ENCODE measurements at places on chromosomes 5 and 9.

- peak; percentile 90 for DNase-seq
These were observed 103.5 kb downstream of the NDUFAF2 start for GRCh38 chr5:61048534-61048933.

DNA sequence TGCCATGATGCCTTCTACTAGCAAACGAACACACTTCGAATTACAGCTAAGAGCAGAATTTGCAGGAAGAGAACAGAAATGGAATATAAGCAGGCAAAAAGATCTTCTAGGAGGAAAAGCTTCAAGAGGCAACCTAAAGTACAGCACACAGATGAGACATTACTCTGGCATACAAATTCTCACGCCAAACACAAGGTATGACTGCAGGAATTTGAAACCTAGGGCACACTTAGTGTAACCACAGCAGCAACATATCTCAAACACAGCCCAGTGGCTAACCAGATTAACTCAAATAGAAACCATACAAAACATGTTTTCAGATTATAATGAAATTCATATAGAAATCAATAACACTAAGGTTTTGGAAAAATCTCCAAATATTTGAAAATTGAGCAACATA is 481.0 kb upstream of the RGMB start:
- peak; percentile 11 for DNase-seq

GRCh38 chr9:122065923-122066629 is 27.0 kb downstream of the TTLL11 start:
- DNase-seq: no peak

- DNase-seq: no peak
These were observed 87.8 kb upstream of the PHYKPL start for GRCh38 chr5:178320281-178320855.

DNA sequence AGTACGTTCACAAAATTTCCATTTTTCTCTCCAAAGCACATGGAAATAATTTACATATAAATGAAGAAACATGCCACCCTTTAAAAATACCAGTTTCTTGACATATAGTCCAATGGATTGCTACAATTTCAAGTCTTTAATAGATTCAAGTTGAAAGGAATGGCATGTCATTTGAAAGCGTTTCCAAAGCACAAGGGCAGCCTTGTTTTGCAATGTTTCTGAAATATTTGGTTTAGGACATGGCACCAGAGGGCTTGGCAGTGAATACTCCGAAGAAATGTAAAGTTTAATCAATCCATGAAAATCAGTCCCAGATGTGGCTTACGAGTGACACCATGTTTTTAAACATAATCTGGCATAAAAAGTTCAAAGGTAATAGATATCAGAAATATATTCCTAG is 333.7 kb downstream of the PDE4D start:
- no peak for DNase-seq

GRCh38 chr5:42949348-42950115 is 90.6 kb downstream of the ANXA2R start:
- peak; percentile 89 for DNase-seq

GRCh38 chr5:107092695-107093094 is 578.0 kb downstream of the EFNA5 start:
- DNase-seq: no peak

GRCh38 chr5:141780240-141780951 is 97.8 kb downstream of the PCDH1 start:
- no peak for DNase-seq

DNA sequence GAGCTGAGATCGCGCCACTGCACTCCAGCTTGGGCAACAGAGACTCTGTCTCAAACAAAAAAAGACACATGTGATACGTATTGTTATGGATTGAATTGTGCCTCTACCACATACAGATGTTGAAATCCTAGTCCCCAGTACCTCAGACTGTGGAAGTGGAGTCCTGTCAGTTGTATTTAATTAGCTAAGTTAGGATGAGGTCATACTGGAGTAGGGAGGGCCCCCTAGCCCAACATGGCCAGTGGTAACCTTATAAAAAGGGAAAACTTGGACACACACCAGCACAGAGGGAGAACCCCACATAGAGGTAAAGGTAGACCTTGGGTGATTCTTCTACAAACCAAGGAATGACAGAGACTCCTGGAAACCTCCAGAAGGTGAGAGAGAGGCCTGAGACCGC is 119.8 kb downstream of the GADD45G start:
- DNase-seq: no peak

DNA sequence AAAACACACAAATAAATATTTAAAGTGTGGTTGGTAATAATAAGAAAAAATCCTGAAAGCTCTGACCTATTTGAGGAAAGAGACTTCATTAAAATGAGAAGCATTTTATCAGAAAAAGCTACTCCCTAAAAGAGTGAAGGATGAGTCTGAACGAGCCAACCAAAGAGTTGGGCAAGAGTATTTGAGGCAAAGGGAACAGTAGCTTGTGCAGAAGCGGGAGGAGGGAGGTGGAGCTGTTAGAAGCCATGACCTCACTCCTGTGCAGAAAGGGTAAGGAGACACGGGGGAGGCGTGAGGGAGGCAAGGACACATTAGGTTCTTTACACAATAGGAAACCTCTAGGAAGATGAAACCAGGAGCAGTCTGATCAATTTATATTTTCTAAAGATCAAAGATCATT is 29.4 kb downstream of the SH3RF2 start:
- DNase-seq: no peak

DNA sequence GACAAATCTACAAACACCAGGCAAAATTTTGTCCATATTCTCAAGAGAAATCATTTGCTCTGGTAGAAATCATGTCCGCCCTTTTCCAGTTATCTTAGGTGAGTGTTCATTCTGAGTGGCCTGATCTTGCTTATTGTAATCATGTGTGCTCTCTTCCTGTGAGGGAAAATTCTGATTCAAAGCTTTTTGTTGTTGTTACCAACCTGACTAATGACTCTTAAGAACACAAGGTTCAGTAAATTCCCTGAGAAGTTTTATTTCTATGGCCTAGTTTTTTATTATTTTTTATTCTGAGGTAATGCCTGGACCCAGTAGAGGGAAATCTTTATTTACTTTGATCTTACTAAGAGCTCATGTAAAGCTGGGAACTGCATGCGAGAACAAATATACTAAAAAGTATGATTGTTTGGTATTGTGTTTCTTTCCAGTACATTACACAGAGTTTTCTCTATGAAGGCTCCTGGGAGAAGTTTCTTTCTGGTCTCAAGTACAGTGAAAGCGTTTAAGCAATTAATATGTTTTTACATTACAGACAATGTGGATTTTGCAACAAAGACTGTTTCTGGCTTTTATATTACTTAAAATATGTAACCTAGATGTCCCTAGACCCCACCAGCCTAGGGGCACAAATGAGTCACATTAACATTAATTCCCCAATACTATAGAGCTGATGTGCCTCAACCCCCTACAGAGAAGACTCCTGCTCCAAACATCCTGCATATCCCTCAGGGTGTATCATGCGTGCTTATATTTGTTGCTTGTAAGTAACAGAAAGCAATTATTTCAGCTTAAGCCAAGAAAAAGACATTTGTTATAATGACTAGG is 138.1 kb downstream of the TMEM167A start:
- no peak for DNase-seq

DNA sequence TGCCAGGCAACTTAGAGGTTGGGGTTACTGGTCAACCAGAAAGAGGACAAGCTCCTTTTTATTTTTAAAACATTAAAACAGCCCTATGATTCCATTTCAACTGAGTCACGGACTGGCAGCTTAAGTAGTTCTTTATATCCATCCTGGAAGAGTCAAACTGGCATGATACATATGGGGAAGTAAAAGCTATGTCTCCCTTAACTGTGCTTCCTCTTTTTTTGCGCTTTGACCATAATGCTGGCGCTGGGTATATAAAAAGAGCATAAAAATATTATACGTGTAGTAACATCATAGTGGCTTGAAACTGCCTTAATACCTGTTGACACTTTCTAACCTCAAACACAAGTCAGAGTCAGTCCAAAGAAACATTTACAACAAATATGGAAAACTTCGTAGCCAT is 274.4 kb downstream of the CSNK1G3 start:
- DNase-seq: no peak

GRCh38 chr5:178994580-178995340 is at the start of gene GRM6:
GRM6 (minus strand) TSS chr5:178995320; CDS start chr5:178994944, 376 bp downstream.
- peak; percentile 7 for DNase-seq

DNA sequence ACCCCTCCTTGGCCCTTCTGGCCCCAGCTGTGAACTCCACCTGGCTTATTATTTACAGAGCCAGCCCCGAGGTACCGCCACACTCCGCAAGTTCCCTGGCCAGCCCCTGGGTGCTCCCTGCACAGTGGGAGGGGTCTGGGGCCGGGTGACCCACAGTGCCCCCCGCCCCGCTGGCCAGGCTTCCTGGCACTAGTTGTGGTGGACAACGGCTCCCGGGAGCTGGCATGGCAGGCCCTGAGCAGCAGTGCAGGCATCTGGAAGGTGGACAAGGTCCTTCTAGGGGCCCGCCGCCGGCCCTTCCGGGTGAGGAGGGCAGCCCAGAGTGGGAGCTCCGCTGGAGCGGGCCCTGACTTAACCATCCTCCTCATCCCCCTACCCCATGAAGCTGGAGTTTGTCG is 3.9 kb downstream of the MAMDC4 start:
- DNase-seq: no peak

- DNase-seq: no peak
These were observed 36.3 kb upstream of the TMEM250 start for GRCh38 chr9:136154943-136155342.

GRCh38 chr5:100790170-100790665 is 112.9 kb downstream of the ST8SIA4 start:
- DNase-seq: no peak

GRCh38 chr9:27749838-27750237 is 176.6 kb upstream of the C9orf72 start:
- no peak for DNase-seq

DNA sequence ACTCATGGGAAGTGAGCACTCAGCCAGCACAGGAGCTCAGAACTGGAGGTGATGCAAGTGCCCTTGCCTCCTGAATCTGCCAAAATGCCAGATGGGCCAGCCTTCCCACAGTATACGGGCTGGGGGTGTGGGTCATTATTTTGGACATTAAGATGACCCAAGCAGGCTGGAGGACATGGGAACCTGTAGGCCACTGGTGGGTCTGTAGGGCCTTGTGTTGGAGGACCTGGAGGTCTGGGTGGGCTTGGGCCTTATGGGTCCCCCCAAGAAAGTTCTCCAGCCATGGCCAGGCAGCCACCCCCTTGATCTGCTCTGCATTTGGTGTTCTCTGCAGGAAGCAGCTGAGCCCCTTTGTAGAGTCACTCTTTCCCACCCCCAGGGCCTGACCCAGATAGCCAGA is 71.0 kb upstream of the ANGPTL2 start:
- DNase-seq: no peak

GRCh38 chr9:76817489-76817888 is 53.3 kb downstream of the PCA3 start:
- peak; percentile 84 for DNase-seq

DNA sequence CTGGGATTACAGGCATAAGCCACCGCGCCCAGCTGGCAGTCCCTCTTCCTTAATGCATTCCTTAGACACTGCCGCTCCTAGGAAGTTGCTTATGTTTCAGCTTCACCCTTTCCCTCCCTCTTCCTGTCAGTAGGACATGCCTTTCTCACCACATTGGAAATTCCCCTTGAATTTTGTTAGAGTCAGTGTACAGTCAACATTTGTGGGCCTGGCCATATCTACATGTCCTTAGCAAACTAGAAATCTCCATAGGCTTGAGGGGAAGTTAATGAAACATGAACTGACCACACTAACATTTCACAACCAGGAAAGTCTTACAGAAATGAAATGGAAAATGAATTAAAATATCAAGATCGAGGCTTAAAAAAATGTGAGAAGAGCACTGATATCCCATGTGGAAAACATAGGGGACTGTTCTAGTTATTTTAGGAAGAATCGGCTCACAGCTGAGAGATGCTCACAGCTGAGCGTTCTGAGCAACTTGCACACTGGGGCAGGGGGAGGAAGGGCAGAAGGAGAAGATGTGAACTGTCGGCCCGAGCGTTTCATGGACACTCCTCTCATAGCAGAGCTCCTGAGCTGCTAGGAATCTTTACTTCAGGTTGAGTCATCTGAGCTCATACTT is 21.1 kb upstream of the LVRN start:
- peak; percentile 97 for DNase-seq

DNA sequence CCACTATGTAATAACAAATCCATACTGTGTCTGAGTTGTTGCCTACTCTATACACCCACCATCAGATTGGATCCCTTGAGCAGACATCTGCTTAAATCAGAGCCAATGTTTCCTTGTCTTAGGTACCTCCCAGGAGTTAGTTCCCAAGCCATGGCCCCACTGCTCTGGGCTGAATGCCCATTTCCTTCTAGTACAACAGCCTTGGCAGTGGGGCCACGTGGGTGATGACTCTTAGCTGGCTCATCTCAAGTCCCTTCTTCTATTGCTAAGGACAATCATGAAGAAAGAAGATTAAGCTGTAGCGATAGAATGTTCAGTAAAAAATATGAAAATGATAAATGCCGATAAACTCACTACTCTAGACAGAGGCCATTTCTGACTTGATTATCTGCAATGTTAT is 16.6 kb downstream of the PTGR1 start:
- peak; percentile 82 for DNase-seq

DNA sequence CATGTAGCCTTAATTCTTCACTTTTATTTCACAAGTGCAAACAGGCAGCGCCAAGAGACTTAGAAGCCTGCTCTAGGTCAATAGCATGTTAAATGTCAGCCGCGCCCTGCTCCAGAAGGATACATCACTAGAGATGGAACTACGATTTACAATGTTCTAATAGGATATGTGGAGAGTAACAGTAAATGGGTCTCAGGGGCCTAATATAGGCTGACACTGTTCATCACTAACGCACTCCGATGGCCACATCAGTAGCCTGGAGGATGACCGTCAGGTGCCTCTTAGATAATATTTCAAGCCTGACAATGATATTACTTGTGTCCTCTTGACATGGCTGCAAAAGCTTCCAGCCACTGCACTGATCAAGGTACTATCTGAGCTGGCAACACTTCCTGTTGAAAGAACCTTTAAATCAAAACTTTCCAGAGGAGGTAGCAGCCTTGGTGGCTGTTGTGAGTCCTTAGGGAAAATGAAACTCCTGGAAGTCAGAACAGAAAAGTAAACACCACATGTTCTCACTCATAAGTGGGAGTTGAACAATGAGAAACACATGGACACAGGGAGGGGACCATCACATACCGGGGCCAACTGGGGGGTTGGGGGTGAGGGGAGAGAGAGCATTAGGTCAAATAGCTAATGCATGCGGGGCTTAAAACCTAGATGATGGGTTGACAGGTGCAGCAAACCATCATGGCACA is 35.0 kb downstream of the PTTG1 start:
- DNase-seq: no peak

DNA sequence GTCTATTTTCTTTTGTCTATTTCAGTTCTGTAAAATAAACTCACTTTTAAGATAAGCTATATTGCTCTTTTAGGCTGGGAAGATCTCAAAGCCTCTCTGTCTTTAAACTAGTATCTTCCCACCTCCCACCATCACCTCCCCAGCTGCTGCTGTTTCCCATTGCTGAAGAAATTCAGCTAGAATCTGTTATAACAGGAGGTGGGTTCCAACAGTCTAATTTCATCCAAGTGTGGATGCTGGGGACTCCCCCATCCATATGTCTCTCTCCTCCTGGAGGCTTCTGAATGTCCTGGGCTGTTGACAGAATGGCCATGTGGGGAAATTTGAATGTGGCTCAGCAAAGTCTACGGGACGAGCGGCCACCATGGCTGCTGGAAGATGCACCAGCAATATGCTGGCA is 301.0 kb downstream of the RASEF start:
- DNase-seq: no peak

Data from GM23248 (cell line).